ENCODE measurements at places on chromosomes 11 and 22.
A peak's percentile ranks its signal among the peaks of the same experiment; 100 is the strongest.

DNA sequence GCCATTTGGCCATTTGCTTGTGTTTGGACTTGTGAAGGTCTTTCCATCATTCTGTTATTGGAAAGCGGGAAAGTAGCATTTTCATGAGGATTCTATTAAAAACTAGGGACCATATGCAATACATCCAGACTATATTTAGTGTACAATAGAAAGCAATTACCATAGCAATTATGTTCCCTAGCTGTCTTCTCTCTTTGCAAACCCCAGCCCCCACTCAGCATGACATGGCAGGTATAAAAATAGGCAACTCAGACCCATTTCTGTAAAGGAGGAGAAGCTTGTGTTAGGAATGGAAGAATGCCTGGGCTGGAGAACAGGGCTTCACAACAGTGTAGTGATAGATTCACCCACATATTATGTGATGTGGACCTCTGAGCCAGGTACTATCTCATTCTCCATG, 12.4 kb downstream of the OR51B6 start:
- DNase-seq: no peak

DNA sequence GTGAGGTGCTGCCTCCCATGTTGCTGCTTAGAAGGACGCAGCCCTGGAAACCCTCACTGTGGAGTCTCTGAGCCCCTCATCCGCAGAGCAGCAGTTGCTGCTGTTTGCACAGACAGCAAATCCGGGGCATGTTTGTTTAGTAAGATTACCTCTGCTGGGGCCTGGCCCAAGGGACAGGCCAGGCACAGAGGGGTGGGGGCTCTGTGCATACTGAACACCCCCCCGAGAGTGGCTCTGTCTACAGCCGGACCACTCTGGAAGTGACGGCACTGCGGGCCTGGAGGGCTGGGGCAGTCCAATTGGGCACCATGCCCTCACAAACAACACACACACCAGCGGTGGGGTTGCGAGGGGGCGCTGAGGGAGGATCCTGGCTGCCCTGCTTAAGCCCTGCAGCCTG, 22.9 kb upstream of the CCDC188 start:
- DNase-seq: no peak

DNA sequence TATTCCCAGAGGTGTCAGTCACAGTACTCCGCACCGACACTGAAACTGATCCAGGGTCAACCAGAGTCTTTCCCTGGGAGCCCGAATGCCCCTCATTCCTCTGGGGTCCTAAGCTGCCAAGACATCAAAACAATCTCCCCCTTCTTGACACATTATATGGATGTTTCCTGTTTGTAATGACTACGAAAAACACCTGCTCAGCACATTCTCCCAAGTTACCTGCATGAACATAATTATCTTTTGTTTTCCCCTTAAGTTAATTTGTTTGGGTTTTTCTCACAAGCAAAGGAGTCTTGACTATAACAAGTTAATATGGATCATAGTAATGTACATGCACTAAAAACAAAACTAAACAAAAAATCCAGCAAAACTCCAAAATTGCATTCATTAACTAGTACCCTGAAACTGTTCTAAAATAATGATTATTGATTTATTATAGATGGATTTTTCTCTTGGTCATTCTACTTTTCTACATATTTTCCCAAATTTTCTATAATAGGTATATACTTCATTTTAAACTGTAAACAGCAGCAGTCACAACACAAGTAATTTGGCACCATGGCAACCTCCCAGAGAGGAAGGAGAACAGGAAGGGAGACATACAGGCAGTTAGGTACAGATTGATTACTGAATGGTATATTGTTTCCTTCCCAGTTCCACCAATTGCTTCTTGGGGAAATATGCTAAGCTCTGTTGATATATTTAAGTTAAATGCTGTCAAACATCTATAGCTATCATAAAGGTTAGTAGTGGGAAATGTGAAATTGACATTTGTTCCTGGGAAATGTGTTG, 631.5 kb downstream of the METTL15 start:
- no peak for DNase-seq

DNA sequence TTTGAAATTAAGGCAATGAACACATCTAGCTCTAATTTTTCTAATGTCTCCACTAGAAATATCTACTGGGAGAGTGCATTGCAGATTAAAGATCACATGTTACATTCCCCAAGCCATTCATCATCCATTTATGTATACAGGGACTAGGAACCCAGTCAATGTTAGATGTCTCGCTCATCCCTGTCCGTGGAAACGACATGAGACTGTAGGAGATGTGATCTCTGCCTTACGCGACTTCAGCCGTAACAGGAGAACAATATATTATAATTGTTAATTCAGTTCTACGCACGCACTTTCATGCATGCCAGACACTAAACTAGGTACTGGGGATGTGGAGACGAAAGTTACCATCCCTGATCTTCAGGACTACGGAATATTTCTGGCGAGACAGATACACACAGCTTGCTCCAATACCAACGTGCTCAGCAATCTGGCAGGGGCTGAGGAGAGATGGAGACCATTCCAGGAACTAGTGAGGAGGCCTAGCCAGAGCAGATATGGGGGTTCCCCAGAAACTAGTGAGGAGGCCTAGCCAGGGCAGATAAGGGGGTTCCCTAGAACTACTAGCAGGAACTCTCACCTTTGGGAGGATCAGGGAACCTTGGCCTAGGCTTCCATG, 706 bp downstream of the DCPS start:
- no peak for DNase-seq

- no peak for DNase-seq
These were observed 157.0 kb downstream of the BRD1 start for GRCh38 chr22:49670456-49671330.

GRCh38 chr22:23216461-23217170, 36.3 kb downstream of the BCR start:
- DNase-seq: peak; percentile 31

DNA sequence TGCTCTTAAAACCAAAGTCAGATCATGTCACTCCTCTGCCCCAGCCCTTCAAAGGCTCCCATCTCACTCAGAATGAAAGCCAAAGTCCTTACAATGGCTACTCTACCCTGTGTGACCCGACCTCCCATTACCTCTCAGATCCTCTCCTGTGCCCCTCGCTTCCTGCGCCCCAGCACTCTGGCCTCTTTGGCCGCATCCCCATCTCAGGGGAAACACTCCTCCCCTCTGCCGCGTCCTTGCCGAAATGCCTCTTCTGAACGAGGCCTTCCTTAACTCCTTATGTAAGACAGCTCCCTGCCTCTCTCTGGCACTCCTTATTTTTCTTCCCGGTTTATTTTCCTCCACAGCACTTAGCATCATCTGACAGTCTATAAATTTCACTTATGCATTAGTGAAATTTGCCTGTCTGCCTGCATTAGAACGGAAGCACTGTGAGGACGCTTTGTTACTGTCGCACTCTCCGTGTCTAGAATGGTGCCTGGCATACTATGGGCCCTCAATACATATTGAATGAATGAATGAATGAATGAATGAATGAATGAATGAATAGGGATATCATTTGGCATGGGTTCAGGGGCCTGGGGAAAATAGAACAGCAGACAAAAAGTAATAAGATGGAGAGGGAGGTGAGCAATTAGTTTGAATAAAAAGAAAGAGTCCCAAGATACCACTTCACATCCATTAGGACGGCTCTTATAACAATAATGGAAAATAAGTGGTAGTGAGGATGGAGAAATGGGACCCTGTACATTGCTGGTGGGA, 137.8 kb downstream of the CEP164 start:
- DNase-seq: no peak

GRCh38 chr11:103800406-103801114, 235.9 kb upstream of the DDI1 start:
- DNase-seq: no peak

- DNase-seq: no peak
These were observed 190.8 kb downstream of the DSCAML1 start for GRCh38 chr11:117606211-117606610.

GRCh38 chr22:22706253-22706915, 62.0 kb downstream of the GGTLC2 start:
- DNase-seq: no peak

- DNase-seq: no peak
These were observed 1.7 kb upstream of the CHID1 start for GRCh38 chr11:912266-912665.

GRCh38 chr11:111798279-111798678, 32.1 kb upstream of the PPP2R1B start:
- DNase-seq: no peak

DNA sequence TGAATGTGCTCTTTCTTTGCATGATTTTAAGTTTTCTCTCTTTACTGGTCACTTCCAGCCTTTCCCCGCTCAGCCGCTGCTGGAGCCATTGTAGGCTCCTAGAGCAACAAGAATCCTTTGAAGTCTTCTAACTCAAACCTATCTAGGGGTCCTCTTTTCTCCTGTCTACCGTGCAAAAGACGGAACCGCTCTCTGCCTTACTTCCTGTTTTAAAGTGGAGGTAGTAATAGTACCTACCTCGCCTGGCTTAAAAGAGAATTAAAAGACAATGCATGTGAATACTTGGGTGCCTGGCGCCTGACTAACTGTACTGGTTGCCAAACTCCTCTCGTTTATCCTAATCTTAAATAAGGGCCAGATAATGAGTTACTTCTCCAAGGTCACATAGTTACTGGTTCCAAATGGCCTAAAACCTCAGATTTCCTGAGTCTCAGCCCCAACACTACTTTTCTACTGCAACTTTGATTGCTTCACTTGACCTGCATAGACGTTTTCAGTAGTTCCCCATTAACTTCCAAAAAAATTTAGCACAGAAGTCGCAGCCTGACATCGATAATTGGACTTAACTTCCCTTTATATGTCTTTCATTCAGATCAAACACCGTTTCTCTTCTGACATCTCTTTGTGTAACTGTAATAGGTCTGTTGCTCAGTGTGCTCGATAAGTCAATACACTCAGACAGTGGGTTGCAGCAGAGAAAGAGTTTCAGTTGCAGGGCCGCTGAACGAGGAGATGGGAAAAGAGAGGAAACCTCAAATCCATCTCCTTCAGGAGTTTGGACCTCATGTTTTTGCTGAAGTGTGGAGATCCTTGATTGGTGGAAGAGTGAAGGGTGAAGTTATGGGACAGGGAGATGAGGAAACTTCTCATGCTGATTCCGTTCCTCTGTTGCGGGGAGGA, 891 bp downstream of the SAMM50 start:
- no peak for DNase-seq

DNA sequence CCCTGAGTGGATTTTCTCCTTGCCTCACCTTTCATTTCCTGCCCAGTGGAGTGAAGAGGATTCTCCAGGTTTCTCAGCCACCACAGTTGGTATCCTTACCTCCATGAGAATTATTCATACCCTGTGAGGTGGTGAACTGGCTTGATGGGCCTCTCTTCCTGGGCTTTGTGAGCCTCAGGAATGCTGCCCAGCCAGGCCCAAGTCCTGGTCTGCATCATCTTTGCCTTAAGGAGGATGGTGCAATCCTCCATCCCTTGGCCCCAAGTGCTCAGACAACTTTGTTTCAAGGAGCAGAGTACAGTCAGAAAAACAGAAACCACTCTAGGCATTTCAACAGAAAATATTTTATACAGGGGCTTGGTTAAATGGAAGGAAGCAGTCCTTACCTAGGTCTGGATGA, 114.2 kb upstream of the CADM1 start:
- no peak for DNase-seq

- DNase-seq: no peak
These were observed 100.8 kb downstream of the EHF start for GRCh38 chr11:34721646-34722045.

DNA sequence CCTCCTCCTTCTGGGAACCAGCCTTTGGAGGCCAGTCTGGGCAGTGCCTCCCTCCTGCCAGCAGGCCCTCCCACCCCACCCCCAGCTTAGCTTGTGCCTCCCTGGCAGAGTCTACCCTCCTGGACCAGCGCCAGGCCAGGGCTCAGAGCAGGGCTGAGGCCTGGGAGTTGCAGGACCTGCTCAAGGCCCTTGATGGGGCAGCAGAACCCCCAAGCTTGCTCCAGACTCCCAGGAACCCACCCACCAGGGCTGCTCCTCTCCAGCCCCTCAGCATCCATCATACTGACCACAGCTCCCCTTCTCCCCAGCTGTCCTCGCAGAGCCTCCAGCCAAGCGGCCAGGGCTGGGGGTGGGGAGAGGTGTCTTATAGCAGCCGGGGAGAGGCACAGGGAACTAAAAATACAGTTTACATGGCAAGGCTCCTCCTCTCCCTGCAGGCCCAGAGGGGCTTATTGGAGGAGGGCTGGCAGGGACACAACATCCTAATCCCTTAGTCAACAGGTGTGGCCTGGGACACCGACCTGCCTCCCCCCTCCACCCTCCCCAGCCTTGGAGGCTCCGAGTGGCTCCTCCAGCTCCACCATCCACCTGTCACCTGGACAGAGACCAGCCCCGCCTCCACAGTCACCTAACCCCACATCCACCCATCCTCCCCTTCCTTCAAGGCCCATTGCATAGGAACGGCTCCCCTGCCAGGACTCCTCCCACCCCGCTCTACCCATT, 5.2 kb upstream of the MB start:
- no peak for DNase-seq

Data from stimulated activated CD8-positive, alpha-beta memory T cell treated with anti-CD3 and anti-CD28 coated beads, Interleukin-7, amount 100 ng/mL, for 1 hour (primary cell).